ENCODE measurements at places on chromosomes 12 and 14.
A peak's percentile ranks its signal among the peaks of the same experiment; 100 is the strongest.

DNA sequence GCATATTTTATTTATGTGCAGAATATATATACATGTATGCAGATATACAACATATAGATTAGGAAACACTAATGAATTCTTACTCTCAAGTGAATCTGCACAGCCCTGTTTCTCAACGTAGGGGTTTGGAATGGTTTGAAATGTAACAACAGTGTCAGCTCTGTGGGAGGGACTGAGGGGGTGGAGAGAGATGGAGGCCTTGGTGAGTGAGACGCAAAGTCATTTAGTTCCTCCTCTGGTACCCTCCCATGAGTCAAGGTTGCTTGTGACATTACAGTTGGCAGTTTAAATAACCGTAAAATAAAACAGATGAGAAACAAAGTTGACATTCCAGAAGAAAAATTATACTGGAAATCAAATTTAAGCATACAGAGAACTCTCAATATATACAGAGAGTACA is 313.0 kb upstream of the PRKD1 start:
- no peak for DNase-seq

DNA sequence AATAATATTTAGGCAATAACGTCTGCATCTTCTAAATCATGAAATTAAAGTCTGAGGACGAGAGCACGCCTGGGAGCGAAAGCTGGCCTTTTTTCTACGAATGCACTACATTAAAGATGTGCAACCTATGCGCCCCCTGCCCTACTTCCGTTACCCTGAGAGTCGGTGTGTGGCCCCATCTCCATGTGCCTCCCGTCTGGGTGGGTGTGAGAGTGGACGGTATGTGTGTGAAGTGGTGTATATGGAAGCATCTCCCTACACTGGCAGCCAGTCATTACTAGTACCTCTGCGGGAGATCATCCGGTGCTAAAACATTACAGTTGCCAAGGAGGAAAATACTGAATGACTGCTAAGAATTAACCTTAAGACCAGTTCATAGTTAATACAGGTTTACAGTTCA is 19.3 kb downstream of the CKB start:
- peak; percentile 10 for DNase-seq

- DNase-seq: no peak
Observed at GRCh38 chr14:76938092-76938500, 90.4 kb downstream of the IRF2BPL start.

- DNase-seq: no peak
Observed at GRCh38 chr12:13175499-13175898, 21.0 kb upstream of the EMP1 start.
